Midbrain (tissue), 1 donor: ENCODE measurements at places on chromosomes 3 and 15.

- DNase-seq, result peak; percentile 68
Measured at GRCh38 chr3:55488398-55489055, 1.4 kb upstream of the WNT5A start.

- no peak for DNase-seq
Measured at GRCh38 chr3:100277255-100277800, 16.5 kb downstream of the TBC1D23 start.

DNA sequence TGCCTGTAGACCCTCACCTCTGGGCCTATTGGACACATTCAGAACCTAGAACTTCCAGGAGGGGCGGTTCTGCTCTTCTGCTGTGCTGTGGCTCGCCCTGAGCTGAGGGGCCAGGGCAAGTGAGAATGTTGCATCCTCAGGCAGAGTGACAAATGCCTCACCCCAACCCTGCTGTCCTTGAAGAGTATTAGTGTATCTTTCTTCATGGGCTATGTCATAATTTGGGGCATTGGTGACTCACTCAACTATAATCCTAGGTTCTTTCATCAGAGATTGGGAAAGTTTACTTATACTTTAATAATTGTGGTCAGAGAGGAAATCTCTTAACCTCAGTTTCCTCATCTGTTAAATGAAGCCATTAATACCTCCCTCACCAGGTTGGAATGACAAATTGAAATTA is 143.8 kb downstream of the SV2B start:
- no peak for DNase-seq

- no peak for DNase-seq
Measured at GRCh38 chr15:62641825-62642224, 400.7 kb upstream of the TPM1 start.

- peak; percentile 39 for DNase-seq
Measured at GRCh38 chr3:104564045-104564643, 802.6 kb upstream of the ALCAM start.

- no peak for DNase-seq
Measured at GRCh38 chr15:49382394-49382793, 40.6 kb upstream of the FGF7 start.

- DNase-seq, result no peak
Measured at GRCh38 chr3:135364676-135365075, 569.6 kb downstream of the EPHB1 start.

DNA sequence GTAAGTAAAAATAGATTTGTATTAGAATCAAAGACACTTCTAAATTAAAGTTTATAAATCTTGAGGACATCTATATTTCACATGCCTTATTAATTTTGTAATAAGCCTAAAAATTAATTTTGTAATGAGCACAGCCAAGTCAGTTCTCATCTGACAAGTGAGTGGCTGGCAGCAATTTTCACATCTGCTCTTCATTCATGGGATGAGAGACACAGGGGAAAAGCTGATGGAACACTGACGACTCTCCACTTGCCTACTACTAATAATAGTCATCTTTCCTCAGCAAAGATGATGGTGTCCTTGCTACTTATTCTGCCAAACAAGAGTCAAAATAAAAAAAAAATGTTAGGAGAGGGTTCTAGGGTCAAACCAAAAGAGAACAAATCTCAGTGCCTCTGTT is 14.4 kb upstream of the CMSS1 start:
- DNase-seq, result no peak

DNA sequence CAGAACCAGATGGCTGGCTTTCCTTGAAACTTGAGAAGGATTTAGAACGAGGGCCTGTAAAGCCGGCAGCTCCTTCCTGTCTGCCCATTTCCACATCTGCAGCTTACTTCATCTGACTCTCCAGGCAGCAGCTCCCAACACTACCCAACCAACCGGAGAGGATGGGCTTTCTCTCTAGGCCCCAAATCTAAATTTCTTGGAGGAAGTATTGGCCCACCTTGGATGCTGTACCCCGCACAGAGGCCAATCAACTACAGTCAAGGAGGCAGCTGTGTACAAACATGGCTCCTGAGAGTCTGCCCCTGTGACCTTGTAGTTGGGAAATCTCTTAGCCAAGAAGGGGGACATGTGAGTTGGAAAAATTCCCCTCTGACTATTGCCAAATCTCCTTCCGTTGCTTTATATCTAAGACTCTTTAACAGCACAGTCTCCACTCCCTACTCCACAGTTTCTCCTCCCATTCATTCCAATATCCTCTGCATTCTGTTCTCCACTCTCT is 8.0 kb upstream of the ACAP2 start:
- DNase-seq, result no peak

GRCh38 chr3:8987645-8988383 is 24.5 kb upstream of the RAD18 start:
- peak; percentile 79 for DNase-seq

DNA sequence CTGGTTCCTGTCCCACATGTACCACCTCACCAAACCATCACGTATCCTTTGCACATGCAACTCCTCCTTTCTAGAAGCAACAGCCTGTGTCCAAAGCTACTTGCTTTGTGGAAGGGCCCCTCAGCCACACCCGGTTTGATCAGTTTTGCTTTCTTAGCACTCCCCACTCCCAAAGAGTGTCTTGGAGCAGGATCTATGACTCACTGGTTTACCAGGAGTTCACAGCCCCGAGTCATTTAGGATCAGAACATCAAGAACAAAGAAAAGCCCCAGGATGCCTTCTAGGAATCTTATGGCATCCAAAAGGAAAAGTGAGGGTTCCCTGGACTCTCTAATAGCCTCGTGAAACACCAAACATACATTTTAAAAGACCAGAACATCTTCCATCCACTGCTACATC is 50.7 kb upstream of the IGF1R start:
- DNase-seq, result no peak

- DNase-seq, result no peak
Measured at GRCh38 chr3:23748398-23749110, 57.2 kb upstream of the UBE2E1 start.

DNA sequence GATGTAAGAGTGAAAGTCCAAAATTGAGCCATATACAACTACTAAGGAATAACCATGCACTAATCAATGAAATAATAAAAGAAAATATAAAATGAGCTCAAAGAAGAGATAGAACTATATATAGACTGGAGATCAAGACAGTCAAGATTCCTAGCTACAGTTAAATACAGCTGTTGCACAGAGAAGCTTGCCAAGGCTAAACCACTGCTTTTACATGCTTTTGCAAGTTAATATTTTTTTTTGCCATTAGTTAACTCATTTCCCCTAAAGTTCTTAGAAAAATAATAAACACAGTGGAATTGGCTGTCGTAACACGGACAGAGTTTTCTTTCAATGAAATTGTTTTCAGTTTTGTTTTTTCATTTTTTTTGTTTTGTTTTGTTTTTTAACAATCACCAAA is 123.0 kb downstream of the VGLL3 start:
- DNase-seq, result no peak

DNA sequence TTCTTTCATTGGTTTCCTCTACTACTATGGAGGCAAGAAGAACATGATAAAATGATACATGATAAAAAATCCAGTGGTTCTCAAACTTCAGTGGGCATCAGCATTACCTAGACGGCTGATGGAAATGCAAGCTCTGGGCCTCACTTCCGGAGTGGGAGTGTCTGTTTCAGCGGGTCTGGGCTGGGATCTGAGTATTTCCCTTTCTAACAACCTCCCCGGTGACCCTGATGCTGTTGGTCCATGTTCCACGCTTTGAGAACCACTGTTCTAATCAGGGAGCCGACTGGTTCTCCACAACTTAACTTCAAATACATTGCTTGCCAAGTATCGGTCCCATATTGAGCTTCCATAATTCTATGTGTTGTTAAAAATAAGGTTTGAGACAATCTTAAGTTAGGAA is 712.3 kb upstream of the LMCD1 start:
- DNase-seq, result no peak

DNA sequence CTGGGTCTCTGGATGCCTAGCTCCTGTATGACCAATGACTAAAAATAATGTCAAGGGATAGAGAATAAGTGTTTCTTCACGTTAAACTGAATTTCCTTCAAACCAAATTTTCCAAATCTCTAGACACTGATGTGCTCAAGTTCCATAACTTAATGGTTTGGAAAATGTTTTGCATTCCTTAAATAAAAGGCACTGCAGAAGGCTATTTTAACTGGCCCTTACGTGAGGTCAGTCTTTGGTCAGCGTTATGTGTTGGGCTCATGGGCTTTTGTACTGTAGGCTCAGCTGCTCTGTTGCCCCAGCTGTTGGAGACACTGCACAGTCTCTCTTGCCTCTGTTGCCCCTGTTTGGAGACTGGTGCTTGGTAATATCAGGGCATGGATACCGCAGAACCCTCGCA is 188.5 kb downstream of the TPRG1 start:
- no peak for DNase-seq

DNA sequence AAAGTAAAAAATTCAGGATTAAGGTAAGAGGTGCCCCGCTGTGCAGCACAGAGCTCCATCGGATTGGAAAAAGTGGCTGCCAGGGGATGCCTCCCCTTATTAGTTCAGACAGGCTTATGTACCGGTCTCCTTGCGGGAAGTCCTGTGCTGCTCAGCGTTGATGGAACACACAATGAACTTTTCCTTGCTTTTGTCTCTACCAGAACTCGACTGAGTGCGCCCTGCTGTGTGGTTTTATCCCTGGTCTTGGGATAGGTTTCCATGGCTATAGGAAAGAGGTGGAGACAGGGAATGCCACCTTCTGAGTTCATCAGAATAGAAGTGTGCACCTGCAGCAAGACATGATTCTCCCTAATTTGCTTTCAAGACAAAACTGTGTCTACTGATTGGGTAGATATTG is 745.9 kb upstream of the CFAP20DC start:
- DNase-seq, result no peak

- DNase-seq, result no peak
Measured at GRCh38 chr15:51311510-51311909, 26.9 kb downstream of the CYP19A1 start.

DNA sequence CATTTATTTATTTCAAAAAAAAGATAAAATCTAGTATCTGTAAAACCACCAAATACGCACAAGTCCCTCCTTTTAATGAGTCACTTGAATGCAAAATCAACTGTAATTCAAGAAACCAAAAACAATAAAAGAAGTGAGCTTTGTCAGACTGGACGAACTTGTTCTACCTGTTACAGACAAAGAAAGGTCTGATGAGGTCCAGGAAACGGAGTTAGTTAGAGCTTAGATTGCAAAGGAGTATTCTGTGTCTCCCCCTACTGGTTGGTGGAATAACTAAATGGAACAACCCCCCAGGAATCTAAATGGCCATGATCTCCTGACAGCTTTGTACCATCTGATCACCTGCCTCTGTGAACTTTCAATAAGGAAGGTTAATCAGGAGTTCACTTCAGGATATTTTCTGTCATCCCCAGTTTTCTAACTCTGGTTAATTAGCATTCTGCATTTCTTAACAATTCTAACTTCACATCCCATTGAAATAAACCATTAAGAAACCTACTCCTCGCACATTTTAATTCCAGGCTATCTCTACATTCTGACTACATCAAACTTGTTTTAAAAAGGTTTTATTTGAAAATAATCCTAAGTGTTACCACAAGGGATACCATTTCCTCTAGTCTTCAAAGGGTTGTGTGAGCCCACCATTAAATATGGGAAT is 333.0 kb upstream of the SATB1 start:
- DNase-seq, result peak; percentile 26

DNA sequence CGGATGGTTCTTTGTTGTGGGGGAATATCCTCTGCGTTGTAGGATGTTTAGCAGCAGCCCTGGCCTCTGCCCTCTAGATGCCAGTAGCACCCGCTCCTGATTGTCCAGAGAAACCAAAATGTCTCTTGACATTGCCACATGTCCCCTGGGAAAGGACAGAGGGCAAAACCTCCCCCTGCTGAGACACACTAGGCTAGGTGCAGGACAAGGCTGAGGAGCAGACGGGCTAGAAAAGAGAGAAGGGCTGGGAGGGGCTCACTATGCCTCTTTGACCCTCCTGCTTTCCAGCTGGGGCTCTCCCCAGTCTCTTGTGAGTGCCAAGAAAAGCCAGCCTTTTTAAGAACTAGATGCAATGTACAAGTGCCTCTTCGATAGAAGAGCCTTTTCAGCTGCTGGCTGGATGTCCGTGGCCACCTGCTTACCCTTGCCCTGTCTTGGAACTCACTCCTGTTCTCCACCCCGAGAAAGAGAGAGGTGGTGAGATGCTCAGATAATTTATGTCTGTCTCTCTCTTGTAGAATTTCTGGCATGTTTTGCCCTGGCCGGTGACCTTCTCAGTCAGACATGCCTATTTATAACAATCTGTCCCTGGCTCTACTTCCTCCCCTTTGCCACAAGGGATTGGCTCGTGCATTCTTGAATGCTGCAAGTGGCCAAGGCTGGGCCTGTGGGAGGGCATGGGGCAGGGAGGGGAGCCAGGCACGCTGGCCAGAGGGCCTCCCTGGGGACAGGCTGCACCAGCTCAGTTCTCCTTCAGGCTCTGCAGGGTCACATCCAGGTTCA is 142.6 kb downstream of the RPLP1 start:
- DNase-seq, result peak; percentile 12

GRCh38 chr15:31034152-31034551 is 42.7 kb upstream of the MTMR10 start:
- DNase-seq, result no peak

GRCh38 chr3:32840086-32840841 is 22.5 kb downstream of the TRIM71 start:
- DNase-seq, result no peak

GRCh38 chr3:107662586-107662985 is 139.8 kb downstream of the BBX start:
- no peak for DNase-seq

GRCh38 chr3:28243424-28244106 is 2.1 kb downstream of the CMC1 start:
- no peak for DNase-seq

- DNase-seq, result no peak
Measured at GRCh38 chr15:60799885-60800284, 320.9 kb upstream of the ICE2 start.

GRCh38 chr3:42706721-42707619 is 4.4 kb upstream of the HHATL start:
- no peak for DNase-seq

GRCh38 chr3:174436367-174436766 is 422.8 kb upstream of the NAALADL2 start:
- DNase-seq, result no peak

- DNase-seq, result no peak
Measured at GRCh38 chr3:39106851-39107387, 508 bp downstream of the GORASP1 start.

DNA sequence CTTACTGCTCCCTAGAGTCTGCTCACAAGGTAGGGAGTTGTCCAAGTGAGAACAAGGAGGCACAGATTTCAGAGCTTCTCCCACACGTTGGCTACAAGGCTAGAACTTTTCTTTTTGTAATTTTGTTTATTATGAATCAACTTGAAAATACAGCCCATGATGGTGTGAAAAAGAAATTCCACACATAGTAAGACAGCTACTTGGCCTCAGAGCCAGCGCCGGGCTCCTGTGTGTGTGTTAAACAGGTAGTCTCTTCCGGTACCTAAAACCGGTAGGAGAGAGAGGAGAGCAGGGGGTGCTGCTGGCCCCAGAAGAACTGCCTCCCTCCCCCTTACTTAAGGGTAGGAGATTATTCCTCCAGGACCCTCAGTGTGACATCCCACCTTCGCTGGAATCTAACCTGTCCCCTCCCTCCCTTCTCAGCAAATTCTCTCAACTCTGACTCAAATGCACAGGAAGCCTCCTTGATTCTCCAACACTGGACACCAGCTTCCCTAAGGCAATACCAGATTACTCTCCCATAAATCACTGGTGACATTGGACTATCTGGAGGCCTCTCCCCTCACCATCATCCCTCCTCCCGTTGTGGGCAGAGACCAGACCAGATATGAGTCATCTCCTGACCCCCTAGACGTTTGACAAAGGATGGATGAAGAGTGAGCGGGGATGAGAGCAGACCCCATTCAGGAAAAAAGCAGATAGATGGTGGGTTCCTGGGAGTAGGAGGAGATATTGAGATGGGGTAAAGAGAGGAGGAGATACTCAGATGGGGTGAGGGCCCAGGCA is 4.5 kb upstream of the IP6K1 start:
- DNase-seq, result no peak
